ENCODE measurements at places on chromosomes 11 and 22. TPM values are rescaled to one million over a fixed set of nuclear protein-coding genes. Genes with fewer than 3 reads are reported as not detected.
A peak's percentile ranks its signal among the peaks of the same experiment; 100 is the strongest.

CD6 gene
- 0.78 TPM for total RNA-seq

GRCh38 chr22:36879775-36880174, 19.0 kb downstream of the NCF4 start:
- H3K4me3 ChIP-seq: no peak overlapping the region

OR2AT4 gene
- not detected for total RNA-seq

PANX2 gene
- 0.31 TPM for total RNA-seq

CRYBA4 gene
- total RNA-seq: not detected

DNA sequence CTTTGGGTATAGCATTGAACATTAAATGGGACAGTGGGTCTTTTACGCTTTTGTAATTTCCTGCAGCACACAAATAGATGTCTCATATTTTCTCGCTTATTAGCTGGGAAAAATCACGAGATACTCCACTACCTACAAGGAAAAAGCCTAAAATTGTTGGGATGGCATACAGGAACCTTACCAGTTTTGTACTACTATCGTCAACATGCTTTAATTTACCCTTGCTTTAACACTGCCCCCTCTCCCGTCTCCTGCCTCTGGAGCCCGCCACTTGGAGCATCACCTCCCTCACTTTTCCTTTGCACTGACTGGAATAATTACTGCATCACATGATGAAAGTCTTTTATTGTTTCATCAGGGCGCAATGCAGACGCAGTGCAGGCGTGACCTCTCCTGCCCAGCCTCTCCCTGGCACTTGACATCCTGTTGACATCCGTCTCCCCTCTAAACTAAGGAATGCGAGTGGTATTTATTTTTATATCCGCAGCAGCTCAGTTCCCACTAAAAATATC, 1.0 kb upstream of the FNBP4 start:
- DNase-seq: peak; percentile 60
- peak overlapping the region; percentile 99 for H3K27ac ChIP-seq
- H3K4me1 ChIP-seq: no peaks in the 10 kb centered on the region
- H3K4me3 ChIP-seq: peak overlapping the region; percentile 52
- H3K27me3 ChIP-seq: no peaks in the 10 kb centered on the region
- peaks cover 5% of the 10 kb centered on the region for H3K36me3 ChIP-seq

DNA sequence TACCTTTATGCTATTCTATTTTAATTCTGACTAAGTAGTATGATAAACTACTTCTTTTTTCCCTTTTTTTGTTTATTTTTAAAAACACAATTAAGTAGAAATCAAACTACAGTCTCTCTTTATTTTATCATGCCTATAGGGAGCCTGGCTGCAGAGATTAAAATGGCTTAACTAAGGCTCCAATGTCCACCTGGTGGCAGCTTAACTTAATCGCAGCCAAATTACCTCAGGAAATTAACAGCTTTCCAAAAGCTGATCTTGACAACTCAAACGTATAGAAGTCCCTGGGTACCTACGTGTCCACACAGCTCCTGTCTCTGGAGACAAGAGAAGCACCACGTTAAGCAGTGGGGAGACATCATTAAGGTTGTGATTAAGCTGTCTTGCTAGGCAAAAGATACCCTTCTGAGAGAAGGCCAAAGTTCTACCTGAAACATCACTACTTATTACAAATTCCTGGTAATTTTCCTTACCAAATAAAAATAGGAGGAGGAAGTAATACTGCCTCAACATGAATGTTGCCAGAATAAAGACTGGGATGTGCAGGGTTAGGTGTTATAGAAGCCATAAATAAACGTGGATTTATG, 63.2 kb upstream of the SNX19 start:
- H3K4me1 ChIP-seq: no peaks in the 10 kb centered on the region
- H3K36me3 ChIP-seq: no peaks in the 10 kb centered on the region
- no peak overlapping the region for H3K4me3 ChIP-seq
- no peaks in the 10 kb centered on the region for H3K27me3 ChIP-seq

GRCh38 chr11:23995891-23996290, 501.0 kb upstream of the LUZP2 start:
- no peaks in the 10 kb centered on the region for H3K27me3 ChIP-seq
- H3K27ac ChIP-seq: no peak overlapping the region
- no peaks in the 10 kb centered on the region for H3K36me3 ChIP-seq
- no peak overlapping the region for H3K4me3 ChIP-seq
- H3K4me1 ChIP-seq: no peaks in the 10 kb centered on the region
- DNase-seq: no peak

- no peak overlapping the region for H3K4me3 ChIP-seq
- peaks cover 18% of the 10 kb centered on the region for H3K4me1 ChIP-seq
- DNase-seq: no peak
- no peak overlapping the region for H3K27ac ChIP-seq
- no peaks in the 10 kb centered on the region for H3K27me3 ChIP-seq
Observed at GRCh38 chr22:31135706-31136105, 4.6 kb downstream of the PLA2G3 start.

GAL gene
- total RNA-seq: 0.83 TPM

- no peaks in the 10 kb centered on the region for H3K4me1 ChIP-seq
- H3K4me3 ChIP-seq: no peak overlapping the region
- no peak overlapping the region for H3K27ac ChIP-seq
- no peaks in the 10 kb centered on the region for H3K36me3 ChIP-seq
- no peaks in the 10 kb centered on the region for H3K27me3 ChIP-seq
Observed at GRCh38 chr11:36091256-36091811, 147.5 kb downstream of the LDLRAD3 start.

DNA sequence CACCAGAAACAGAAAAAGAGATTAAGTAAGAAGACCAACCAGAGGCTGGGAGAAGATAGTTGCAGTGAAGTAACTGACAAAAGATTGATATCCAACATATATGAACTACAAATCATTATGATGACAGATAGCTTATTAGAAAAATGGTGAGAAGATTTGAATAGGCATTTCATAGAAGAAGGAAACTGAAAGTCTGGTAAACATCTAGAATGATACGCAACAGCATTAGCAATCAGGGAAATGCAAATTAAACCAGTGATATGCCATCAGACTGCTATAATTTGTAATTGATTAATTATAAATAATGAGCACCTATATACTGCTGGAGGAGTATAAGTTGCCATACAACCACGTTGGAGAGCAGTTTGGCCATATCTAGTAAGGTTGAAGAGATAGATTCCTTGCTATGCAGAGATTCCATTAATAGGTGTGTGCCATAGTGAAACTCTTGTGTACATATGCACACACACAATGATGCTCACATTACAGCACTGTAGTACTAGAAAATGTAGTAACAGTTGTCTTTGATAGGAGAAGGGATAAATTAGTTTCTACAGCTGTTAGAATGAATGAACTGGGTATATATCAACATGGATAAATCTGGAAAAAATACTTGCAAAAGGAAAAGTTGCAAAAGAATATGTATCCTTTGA, 20.5 kb downstream of the RNF169 start:
- no peak for DNase-seq
- no peaks in the 10 kb centered on the region for H3K27me3 ChIP-seq
- H3K27ac ChIP-seq: no peak overlapping the region
- H3K36me3 ChIP-seq: no peaks in the 10 kb centered on the region
- H3K4me1 ChIP-seq: no peaks in the 10 kb centered on the region

GRCh38 chr11:26741036-26741435, 19.2 kb upstream of the SLC5A12 start:
- no peak for DNase-seq
- H3K27ac ChIP-seq: no peak overlapping the region
- H3K4me3 ChIP-seq: no peak overlapping the region
- H3K27me3 ChIP-seq: no peaks in the 10 kb centered on the region

CNTN5 gene
- 0.22 TPM for total RNA-seq

DNA sequence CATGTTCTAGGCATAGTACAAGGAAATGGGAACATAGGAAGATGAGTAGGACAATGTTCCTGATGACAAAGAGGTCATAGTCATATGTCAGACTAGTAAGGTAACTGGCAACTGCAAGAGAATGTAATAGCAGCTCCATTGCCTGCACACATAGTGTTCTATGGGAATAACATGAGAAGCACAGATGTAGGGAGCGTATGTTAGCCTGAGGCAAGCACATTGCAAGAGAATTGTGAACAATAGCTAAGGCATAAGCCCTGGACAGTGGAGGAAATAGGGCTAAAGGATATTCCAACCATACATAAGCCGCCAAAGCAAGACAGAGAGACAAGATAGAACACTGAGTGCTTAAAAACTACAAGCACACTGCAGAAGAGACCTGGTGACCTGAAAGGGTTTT, 1017.0 kb upstream of the TENM4 start:
- no peak overlapping the region for H3K4me3 ChIP-seq
- H3K27me3 ChIP-seq: no peaks in the 10 kb centered on the region
- no peak overlapping the region for H3K27ac ChIP-seq

DNA sequence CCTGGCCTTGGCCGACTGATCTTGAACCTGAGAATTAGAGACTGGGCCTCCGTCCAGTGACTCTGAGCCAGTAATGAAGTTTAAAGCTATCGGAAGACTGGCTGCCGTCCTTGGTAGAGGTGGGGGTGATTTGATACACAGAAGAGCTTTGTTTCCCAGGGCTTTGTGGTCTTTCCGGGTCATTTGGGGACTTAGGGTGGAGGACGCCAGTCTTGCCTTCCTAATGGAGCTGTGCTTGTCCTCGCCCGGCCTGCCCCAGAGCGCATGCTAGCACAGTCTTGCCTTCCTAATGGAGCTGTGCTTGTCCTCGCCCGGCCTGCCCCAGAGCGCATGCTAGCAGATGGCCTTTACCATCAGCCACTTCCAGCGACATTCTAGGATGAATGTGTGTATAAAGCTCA, 65.8 kb downstream of the ST3GAL4 start:
- peaks cover 12% of the 10 kb centered on the region for H3K4me1 ChIP-seq
- no peak for DNase-seq
- H3K27me3 ChIP-seq: no peaks in the 10 kb centered on the region
- H3K4me3 ChIP-seq: no peak overlapping the region

ACTN3 gene
- not detected for total RNA-seq

DNA sequence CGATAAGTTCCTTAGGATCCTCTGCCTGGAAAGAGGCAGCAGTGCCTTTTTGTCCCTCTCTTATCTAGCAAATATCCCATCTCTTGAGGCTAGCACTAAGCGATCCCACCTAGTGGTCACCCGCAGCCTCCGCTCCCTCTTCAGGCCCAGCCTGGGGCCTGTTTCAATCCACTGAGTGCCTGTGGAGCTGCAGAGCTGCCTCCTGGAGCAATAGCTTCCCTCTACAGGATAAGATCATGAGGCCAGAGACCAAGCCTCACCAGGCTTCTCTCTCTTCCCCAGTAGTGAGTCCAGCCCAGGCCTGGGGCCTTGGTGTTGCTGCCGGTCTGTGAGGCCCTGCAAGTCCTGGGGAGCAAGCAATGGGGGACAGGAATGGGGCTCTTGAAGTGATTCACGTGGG, 65.8 kb downstream of the SLC22A12 start:
- no peaks in the 10 kb centered on the region for H3K4me1 ChIP-seq
- no peaks in the 10 kb centered on the region for H3K36me3 ChIP-seq
- H3K27ac ChIP-seq: no peak overlapping the region
- H3K27me3 ChIP-seq: no peaks in the 10 kb centered on the region
- DNase-seq: no peak

Measured in pancreas (tissue), 10 donors.